ENCODE measurements at places on chromosomes 16 and 17.

DNA sequence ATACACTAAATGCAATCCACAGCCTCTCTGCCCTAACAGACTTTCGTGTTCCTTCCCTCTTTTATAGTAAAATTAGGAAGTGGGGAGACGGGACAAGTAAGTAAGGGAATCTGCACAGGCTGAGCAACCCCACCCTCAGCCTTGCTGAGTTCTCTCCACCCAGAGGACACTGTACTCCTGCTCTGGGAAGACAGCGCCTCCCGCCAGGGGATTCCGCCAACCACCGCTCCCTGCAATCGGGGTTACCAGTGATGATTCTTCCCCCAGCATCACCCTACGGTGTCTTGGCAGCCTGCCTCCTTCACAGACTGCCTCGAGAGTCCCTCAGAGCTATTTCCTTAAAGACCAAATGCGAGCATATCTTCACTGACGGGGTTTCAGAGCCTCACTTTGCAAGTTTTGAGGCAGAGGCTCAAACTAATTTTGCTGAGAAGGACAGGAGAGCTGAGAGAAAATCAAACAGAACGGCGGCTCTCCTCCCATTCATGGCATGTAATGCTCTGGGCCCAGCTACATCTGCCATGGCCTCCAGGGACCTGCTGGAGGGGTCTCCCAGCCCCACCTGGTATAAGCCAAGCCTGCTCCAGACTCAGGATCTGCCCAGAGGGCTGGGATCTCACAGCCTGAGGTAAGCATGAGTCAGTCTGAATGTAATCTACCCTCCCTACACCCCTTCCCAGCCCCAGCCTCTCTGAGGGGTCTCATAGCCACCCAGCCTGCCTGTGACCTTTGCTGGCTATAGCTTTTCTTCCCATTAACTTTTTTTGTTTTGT is 22.7 kb upstream of the ASGR2 start:
- no peak for DNase-seq

- DNase-seq, result no peak
These were observed 7.3 kb downstream of the CACNA1H start for GRCh38 chr16:1159973-1160772.

DNA sequence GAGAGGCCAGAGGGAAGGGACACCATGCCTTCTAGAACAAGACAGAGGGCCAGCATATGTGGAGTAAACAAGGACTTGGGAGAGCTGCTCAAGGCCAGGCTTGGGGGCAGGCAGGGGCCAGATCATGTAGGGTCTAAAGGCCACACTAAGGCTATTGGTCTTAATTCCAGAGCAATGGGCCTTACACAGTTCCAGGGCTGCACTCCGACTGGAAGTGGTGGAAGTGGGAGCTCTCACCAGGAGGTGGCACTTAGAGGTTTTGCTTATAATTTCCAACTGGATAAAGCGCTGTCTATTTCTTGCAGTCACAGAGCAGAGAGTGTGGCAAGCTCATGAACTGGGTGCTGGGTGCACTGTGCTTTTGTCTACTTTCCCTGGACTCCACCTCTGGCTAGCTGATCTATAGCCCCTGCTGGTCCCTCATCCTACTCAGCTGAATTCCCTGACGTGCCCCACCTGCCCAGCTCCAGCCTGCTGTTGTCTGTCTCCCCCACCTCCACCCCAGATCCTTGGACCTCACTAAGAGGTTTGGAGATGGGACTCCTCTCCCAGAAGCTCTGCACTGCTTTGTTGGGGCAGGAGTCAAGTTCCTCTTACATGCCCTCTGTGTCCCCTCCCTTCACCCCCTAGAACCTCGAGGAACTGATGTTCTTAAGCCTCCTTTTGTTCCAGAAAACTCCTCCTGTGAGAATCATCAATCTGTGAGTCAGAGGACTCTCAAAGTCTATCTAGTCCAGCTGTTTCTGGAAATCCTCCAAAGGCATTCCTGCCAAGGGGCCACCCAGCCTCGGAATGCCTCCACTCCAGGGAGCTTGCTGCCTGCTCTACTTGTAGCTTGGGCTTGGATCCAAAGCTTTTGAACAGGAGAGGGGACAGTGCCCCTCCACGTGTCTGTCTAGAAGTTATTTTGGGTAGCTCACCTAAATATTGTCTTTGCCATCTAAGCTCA is 48.1 kb upstream of the KSR1 start:
- DNase-seq, result peak; percentile 7

- DNase-seq, result no peak
These were observed 114.6 kb downstream of the MRM1 start for GRCh38 chr17:36715951-36716350.

GRCh38 chr16:54437921-54438320 is 151.3 kb upstream of the IRX3 start:
- DNase-seq, result no peak

DNA sequence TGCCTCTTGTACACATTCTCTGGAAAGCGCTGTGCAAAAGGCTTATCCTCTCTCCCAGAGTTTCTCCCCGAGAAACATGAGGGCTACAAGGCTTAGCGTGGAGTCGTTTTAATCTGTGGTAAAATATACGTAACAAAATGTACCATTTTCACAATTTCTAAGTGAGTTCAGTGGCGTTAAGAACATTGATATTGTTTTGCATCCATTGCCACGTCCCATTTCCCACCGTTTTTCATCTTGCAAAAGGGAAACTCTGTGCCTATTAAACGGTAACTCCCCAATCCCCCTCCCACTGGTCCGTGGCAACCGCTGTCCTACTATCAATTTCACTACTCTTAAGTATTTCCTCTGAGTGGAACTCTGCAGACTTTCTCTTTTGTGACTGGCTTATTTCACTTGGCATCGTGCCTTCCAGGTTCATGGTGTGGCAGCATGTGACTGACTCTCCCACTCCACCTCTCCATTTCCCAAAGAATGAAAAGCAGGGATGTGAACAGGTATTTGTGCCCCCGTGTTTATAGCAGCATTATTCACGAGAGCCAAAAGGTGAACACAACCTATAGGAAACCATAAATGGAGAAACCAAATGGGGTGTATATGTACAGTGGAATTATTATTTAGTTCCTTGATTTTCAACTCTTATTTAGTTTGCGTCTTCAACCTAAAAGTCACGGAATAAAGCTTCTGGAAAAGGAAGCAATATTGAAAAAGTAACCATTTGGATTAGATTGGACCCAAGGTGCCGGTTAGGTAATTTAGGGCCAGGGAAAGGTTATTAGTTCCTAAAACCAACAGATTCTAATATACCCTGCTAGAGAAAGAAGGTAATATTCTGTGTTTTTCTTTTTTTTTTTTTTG is 1.1 kb upstream of the USP32 start:
- DNase-seq, result peak; percentile 24

- no peak for DNase-seq
These were observed 32.2 kb downstream of the HS3ST3A1 start for GRCh38 chr17:13569398-13570123.

DNA sequence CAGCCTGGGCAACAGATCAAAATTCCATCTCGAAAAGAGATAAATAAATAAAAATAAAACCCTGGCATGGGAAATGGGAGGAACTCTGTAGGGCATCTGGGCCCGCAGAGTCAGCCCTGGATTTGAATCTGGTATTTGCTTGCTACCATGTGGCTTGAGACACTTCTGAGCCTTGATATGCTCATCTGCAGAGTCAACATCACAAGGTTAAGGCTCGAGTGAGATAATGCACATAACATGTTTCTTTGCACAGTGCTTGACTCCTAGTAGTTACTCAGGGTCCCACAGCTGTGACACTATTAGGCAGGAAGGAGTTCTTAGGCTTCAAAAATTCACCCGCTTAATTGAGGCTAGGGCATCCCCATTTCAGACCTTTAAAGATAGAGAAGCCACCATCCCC is 21.3 kb downstream of the CDK5RAP3 start:
- no peak for DNase-seq

GRCh38 chr17:10748531-10749181 is 18.8 kb upstream of the TMEM220 start:
- DNase-seq, result no peak

- no peak for DNase-seq
These were observed 169.7 kb downstream of the CDH11 start for GRCh38 chr16:64952177-64952576.

DNA sequence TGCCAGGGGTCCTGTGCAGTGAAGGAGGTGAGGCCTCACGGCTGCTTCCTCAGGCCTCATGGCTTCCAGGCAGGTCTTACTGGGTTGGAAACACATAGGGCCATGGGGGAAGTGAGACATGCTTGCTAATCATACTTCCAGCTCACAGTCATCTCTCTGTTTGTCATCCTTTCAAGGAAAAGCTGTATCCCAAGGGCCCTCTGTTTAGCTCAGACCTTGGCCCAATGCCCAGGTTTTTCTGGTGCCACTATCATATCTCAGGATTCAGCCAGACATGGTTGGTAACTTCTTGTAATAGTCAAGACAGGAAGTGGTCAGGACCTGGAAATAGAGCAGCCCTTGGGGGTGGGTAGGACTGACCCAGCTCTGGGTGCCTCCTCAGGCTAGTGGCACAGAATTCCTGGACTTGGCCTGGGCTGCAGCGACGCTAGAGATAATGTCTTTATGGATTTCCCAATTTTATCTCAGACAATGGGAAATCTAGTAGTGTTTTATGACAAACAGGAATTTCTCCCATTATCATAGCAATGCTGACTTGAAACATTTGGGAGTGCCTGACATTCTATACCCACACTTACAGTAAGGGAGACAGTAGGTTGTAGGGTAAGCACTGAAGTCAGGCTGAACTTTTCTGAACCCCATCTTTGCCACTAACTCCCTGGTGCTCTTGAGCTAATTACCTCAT is 13.5 kb upstream of the ITGB3 start:
- DNase-seq, result peak; percentile 69

GRCh38 chr17:48842746-48843145 is 11.9 kb downstream of the CALCOCO2 start:
- DNase-seq, result no peak

DNA sequence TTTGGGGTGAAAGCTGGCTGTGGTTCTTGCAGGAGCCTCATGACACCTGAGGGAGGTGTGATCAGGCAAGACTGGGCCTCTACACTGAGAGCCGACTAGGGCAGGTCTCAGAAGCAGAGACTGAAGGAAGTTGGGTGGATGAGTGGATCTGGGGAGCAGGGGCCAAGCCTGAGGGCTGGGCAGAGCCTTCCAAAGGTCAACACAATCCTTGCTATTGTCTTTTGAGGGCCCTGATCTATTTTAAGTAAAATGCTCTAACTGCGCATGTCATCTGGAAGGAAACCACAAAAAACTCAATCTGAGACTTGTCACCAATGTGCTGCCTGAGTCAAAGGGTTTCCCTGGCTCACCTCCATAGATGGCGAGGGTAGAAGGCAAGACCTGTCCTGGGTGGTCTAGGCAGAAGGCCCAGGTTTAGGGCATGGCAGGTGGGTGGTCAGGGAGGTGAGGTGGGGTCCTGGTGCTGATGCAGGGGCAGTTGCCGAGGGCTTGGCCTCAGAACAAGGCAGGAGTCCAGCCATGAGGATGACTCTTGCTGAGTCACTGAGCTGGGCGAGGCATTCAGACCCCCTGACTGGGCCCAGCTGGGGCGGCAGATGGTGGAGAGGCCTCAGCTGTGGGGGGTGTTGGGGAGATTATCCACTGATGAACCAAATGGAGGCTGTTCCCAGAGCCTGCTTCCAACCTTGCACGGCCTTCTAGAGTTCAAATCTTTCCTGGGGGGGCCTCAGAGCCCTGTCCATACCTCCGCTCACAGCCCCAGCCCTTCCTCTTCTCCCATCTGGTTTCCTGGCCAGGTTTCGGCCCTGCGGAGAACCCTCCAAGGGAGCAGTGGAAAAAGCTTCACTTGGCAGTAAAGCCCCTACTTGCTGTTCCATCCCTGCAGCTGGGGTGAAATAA is 5.1 kb downstream of the MVP start:
- DNase-seq, result no peak

DNA sequence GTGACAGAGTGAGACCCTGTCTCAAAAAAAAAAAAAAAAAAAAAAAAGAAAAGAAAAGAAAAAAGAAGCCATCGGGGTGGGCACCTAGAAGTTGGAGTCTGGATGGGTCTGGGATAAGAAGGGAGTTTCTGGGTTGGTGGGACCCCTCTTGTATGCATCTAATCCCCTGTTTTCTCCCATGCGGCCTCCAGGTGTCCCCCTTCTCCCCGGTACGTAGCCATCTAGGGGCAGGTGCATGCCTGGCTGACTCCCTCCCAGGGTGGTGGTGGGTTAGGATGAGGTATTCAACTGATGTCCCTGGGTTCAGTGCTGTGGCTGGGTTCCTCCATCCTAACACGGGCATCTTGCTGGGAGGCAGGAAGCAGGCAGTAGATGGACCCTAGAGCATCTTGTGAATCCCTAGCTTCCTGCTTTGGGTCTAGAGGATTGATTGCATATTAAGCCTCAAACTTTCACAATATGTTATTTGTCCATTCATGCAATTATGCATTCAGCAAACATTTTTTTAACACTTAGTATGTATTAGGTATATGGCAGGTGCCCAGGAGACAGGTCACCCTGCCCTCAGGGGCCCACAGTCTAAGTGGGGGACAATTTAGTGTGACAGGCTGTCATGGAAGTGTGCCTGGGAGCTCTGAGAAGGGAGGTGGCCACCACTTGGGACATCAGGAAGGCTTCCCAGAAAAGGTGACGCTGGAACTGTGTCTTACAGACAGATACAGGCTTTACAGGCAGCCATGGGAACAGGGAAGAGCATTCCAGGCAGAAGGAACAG is 13.1 kb downstream of the FMNL1 start:
- DNase-seq, result no peak

GRCh38 chr16:7602291-7602950 is 269.8 kb downstream of the RBFOX1 start:
- no peak for DNase-seq

- no peak for DNase-seq
These were observed 9.2 kb downstream of the GGA3 start for GRCh38 chr17:75252039-75252816.

DNA sequence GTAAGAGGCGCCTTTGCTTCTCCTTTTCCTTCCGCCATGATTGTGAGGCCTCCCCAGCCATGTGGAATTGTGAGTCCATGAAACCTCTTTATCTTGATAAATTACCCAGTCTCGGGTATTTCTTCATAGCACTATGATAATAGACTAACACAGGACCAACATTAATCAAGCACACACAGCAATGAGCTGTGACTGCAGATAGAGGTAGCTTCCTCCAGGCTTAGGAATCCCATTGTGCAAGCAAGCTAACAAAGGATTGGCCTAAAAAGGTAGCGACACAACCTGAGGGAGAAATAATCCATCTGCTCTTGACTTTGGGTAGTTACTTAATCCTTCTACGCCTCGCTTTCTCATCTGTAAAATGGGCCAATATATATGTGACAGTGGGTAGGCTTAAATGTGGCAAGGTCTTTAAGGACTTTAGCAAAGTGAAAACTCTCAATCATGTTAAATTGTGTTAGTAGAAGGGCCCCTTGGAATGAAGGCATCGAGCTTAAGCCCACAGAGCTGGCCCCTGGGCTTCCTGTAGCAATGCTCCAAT is 393.6 kb downstream of the SOX9 start:
- DNase-seq, result no peak

Measured in HCT116 (cell line).